ENCODE measurements at places on chromosomes 2 and 18. TPM values are rescaled to one million over a fixed set of nuclear protein-coding genes. Genes with fewer than 3 reads are reported as not detected.

Gene MERTK
- 0.37 TPM for total RNA-seq

Gene CYP26B1
- 0.33 TPM for total RNA-seq

Gene KCNE4
- total RNA-seq, result 12.6 TPM

Gene MYOM1
- total RNA-seq, result 0.22 TPM

Gene ZBTB7C
- not detected for total RNA-seq

Gene ZSWIM2
- total RNA-seq, result 0.62 TPM

Gene PMAIP1
- total RNA-seq, result 67.4 TPM

Gene SOCS6
- total RNA-seq, result 51.1 TPM

Gene EDAR
- not detected for total RNA-seq

All from uterine smooth muscle cell (primary cell).